ENCODE measurements at places on chromosomes 2 and 18.

GRCh38 chr18:11387880-11388279, 221.5 kb upstream of the SLC35G4 start:
- DNase-seq, result no peak

- no peak for DNase-seq
These were observed 84.1 kb upstream of the MGAT5 start for GRCh38 chr2:134169788-134170187.

DNA sequence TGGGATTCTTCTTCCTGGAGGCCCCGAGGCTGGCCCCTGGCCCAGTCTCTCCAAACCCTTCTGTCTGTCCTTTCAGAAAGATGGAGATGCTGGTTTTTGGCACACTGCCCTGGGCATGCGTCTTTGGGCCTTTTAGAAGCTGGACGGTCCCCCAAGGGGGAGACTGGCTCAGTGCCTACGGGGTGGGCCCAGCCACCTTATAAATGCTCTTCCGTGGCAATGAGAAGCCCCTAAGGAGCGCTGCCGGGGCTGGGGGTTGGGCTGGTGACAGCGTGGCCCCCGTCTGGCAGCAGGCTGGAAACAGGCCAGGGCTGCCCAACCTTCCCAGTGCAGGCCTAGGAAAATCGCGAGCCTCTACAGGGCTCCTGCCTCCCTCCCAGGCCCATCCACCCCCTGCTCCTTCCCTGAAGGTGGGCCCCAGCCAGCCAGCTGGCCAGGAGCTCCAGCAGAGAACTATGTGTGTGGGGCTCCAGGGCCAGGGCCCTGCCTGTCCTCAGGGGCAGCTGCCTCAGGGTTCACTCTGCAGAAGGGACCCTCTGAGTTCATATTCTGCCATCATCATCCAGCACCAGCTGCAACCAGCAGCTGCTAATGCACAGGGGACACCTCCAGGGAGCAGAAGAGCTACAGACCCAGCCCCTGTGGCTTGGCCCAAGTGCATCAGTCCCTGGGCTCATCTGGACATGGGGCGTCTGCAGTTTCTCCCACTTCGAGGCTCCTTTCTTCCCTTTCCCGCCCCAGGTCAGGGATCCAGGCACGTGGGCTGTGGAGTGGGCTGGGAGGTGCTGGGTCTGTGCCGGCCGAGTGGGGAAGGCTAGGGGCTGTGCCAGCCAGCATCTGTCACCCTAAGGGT, 107.6 kb upstream of the OTOS start:
- no peak for DNase-seq

DNA sequence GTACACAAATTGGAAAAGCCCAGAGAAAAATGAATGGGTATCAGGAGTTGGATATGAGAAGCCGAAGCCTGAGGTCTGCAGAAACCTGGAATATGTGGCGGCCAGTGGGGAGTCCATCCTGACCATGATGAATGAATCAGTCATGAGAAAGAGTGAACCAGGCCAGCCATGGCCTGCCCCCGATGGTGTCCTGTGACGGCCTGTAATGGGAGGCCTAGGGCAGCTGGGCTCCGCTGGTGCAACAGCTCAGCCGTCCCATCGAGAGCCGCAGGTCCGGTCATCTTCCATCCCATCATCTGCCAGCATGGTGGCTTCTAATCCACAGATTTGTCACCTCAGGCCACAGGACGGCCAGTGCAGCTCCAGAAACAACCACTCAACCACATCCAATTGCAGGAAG, 116.4 kb downstream of the PDCL3 start:
- DNase-seq, result no peak

GRCh38 chr2:135942936-135943688, 42.3 kb downstream of the DARS1 start:
- DNase-seq, result no peak

DNA sequence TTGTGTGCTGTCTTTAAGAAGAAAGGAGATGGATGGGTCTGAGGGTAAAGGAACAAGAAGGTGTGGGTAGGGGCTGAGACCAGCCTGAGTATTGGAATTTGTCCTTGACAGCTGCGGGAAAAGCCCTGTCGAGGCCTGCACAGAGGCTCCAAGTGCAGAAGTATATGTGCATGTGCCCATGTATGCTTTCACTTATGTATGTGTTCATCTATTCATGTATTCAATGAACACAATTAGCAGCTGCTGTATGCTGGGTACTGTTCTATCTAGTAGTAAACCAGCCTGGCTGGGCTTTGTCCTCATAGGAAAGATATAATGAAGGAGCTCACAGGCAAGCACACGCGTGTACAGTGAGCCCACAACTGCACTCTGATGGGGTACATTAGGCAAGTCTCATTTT, 181.4 kb downstream of the CALCRL start:
- no peak for DNase-seq

- no peak for DNase-seq
These were observed 671.9 kb upstream of the SOX11 start for GRCh38 chr2:5020116-5020875.

- no peak for DNase-seq
These were observed 35.9 kb downstream of the PTGR3 start for GRCh38 chr18:75173125-75173432.

DNA sequence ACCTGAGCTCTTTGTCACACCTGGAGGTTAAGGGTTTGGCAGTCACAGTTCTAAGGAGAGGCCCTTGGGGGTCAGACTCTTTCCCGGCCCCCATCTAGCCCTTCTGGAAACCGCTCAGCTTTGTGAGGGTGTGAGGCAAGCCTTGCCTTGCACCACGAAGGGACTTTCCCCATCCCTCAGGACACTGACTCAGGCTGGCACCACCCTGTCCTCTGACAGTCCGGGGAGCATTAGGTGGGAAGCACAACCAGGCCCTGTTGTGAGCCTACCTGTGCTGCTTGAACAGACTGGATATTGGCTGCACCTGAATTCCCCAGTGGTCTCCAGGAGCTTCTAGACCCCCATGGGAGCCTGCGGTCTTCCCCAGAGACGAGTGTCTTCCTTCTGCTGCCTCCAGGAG, 47.0 kb upstream of the GBX2 start:
- DNase-seq, result no peak

- DNase-seq, result no peak
These were observed 555.2 kb upstream of the KLHL29 start for GRCh38 chr2:22829791-22830190.

Measured in stimulated activated CD4-positive, alpha-beta T cell treated with anti-CD3 and anti-CD28 coated beads, Interleukin-15, amount 100 ng/mL, for 1 hour (primary cell).